ENCODE measurements at places on chromosomes 11 and 22.
A peak's percentile ranks its signal among the peaks of the same experiment; 100 is the strongest.

DNA sequence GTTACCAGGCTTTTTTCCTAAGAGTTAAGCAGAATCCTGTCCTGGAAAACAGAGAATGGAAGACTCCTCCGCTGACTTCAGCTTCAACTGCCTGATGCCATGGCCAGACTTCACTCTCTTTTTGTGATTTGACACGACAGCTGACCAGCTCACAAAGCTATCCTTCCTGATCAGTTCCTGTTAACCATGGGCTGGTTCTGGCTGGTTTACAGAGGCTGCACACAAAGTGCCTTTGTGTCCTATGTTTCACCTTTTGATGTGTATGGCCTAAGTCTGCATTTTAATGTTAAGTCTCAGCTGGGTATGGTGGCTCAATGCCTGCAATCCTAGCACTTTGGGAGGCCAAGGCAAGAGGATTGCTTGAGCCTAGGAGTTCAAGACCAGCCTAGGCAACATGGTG, 11.1 kb downstream of the FOLR3 start:
- DNase-seq: no peak

DNA sequence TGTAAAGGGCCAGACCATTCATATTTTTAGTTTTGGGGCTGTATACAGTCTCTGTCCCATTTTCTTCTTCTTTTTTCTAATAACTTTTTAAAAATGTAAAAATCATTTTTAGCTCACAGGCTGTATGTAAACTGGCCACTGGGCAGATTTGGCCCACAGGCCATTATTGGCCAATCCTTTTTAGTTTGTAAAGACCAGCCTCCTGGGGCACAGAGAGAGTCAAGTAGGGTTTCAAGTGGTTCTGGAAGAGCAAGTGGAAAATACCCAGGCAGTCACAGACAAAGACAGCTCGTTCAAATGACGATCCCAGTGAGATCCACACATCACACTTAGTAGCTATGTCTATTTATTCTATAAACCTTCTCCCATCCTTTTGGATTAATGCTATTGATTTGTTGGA, 150.2 kb upstream of the ARHGAP20 start:
- peak; percentile 9 for DNase-seq

DNA sequence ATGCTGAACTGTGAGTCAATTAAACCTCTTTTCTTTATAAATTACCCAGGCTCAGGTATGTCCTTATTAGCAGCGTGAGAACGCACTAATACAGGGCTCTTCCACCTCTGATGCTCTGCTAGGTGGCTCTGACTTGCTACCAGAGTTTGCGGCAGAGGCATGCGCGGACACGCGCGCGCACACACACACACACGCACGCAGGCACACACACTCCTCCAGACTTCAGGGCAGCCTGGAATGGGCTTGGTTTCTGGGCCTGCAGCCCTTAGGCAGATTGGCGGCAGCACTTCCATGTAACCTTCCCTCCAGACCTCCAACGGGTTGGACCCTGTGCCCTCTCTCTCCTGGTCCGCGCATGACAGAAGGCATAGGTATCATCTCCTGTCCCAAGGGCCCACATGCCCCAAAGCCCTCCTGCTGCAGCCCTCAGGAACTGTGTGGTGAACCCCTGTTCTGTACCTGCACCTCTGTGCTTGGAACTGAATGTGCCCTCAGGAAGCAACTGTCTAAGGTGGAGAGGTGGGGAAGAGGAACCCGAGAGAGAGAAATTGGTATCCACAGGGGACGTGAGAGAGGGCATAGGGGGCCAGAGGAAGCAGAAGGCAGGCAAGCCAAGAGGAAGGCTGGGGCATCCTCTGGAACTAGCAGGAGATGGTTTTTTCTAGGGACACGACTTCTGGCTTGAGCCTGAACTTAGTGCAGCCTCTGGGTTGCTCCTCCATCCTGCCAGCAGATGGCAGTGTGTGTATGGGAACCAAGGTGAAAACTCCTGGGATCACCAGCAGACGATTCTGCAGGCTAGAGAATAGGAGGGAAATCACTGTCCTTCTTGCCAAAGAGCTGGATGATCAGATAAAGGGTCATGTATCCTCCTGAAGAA, 23.4 kb upstream of the RIC3 start:
- DNase-seq: no peak

- peak; percentile 9 for DNase-seq
Observed at GRCh38 chr11:74069146-74070046, 60.5 kb upstream of the UCP3 start.

- DNase-seq: peak; percentile 61
Observed at GRCh38 chr11:134164490-134165370, 59.0 kb downstream of the NCAPD3 start.

- DNase-seq: no peak
Observed at GRCh38 chr11:130600139-130600538, 151.7 kb downstream of the ADAMTS15 start.

DNA sequence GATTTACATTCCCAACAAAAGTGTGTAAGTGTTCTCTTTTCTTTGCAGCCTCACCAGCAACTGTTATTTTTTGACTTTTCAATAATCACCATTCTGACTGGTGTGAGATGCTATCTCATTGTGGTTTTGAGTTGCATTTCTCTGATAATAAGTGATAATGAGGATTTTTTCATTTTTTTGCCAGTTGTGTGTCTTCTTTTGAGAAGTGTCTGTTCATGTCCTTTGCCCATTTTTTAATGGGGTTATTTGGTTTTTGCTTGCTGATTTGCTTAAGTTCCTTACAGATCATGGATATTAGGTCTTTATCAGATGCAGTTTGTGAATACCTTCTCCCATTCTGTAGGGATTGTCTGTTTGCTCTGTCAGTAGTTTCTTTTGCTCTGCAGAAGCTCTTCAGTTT, 107.7 kb downstream of the EHF start:
- DNase-seq: no peak

GRCh38 chr11:61401573-61401972, 9.2 kb downstream of the TMEM216 start:
- no peak for DNase-seq

GRCh38 chr11:995044-995751, 41.3 kb downstream of the MUC6 start:
- DNase-seq: no peak

- no peak for DNase-seq
Observed at GRCh38 chr11:103031834-103032233, 60.1 kb downstream of the DCUN1D5 start.

- DNase-seq: no peak
Observed at GRCh38 chr22:24460418-24461089, 33.2 kb downstream of the ADORA2A start.

GRCh38 chr11:120835601-120836228, 188.2 kb upstream of the TBCEL start:
- DNase-seq: no peak

DNA sequence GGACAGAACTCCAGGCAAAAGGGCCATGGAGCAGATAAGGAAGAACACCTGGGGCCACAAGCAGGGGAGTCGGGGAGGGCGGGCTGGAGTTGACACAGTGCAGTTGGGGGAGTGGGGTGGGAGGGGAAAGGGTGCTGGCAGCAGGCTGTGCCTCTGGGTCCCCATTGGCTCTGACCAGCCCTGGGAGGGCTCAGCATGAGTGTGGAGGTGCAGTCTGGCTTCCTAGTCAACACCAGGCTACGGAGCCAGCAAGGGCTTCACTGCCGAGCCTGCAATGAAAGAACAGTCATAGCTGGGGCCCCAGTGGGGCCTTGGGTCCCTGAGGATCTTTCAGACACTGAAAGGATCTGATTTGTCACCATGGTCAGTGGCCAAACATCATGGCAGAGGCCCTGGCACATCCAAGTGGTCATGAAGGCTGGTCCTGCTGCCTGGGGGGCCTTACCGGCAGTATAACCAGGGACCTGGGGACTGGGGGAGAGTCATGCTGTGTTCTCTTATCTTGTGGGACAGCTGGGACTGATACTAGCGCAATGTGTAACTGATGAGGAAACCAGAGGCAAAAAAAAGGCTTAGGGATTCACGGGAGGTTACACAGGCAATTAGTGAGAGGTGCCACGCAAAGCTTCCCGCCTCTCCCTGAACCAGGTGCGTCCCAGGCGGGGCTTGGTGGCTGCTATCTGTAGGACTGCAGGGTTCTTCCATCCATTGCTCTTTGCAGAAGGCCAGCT, 11.6 kb downstream of the SLC37A2 start:
- DNase-seq: no peak

- no peak for DNase-seq
Observed at GRCh38 chr11:101446726-101447125, 137.1 kb downstream of the TRPC6 start.

- DNase-seq: no peak
Observed at GRCh38 chr11:75560644-75561043, 1.4 kb upstream of the SERPINH1 start.

DNA sequence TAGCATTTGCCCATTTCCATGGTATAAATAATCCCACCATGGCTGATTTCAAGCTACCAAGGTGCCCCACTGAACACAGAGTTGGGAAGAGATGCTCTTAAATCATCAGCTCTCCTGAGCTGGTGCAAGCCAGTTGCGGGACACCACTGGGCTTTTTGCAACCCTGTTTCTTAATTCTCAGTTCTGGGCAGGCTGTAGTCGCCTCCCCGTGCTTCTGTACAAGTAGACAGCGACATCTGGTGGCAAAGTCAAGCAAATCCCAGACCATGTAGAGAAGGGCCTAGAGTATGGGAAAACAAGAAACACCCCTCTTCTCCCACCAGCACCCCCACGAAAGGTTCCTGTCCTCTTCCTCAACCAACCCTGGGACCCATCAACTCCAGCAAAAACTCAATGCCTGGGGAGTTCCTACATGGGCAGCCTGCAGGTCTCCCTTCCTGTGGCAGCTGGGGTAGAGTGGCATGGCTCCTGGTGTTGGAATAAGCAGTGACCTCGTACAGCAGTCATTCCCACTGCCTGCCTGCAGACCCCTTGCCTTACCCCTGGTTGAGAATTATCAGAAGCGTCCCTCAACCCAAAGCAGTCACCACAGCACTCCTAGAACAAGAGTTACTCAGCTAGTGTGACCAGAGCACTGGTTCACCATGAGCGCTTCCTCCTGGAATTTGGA, 68.4 kb downstream of the IGLL5 start:
- DNase-seq: no peak

GRCh38 chr11:77150836-77151235, 22.8 kb downstream of the MYO7A start:
- DNase-seq: no peak

- no peak for DNase-seq
Observed at GRCh38 chr11:69958308-69958707, 119.8 kb upstream of the ANO1 start.

- DNase-seq: no peak
Observed at GRCh38 chr11:45410391-45411227, 124.5 kb upstream of the SYT13 start.

- DNase-seq: no peak
Observed at GRCh38 chr11:93783362-93783761, 720 bp upstream of the MED17 start.

- DNase-seq: no peak
Observed at GRCh38 chr11:810040-810567, 337 bp downstream of the RPLP2 start.

- DNase-seq: peak; percentile 91
Observed at GRCh38 chr11:75142714-75143419, 8.0 kb upstream of the SLCO2B1 start.

GRCh38 chr11:121445071-121445768, 6.9 kb upstream of the SORL1 start:
- DNase-seq: no peak

DNA sequence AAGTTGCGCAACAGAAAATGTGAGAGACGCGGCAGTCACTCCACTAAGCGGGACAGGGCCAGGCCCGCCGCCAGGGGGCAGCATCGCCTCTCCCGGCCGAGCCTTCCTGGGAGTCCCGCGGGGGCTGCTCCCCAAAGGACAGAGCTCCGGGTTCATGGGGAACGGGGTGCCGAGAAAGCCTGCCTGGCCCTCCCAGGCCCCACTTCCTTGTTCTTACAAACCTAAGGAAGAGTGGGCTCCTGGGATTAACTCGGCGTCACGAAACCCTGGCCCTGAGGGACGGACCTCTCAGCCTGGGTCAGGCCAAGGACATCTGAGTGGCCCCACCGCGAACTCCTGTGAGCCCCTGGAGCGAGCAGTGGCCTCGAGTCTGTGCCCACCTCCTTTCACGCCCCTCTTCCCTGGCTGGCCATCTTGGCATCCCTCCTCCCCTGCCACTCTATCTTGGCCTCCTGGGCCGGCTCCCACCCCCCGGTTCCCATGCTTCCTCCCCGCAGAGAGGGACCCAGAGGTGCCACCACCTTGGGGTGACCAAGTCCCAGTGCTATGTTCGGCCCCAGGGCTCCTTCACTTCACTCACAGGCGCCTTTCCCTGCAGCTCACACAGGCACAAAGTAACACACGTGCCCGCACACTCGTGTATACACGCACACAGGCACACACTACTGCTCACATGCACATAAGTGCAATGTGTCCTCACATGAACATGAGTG, 99.9 kb upstream of the FGF3 start:
- no peak for DNase-seq

DNA sequence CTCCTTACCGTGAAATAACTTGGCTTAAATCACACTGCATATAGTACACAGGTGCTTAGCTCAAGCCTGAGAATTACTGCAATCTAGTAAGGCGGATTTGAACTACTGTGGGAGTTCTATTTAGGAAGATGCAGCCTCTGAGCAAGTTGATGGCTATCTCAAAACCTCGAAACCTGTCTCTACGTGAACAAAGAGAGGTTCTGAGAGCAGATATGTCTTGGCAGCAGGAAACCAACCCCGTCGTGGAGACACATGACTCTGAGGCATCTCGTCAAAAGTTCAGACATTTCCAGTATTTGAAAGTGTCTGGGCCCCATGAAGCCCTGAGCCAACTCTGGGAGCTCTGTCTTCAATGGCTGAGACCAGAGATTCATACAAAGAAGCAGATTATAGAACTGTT, 5.9 kb downstream of the ZNF215 start:
- no peak for DNase-seq

GRCh38 chr11:92681586-92681985, 287.9 kb upstream of the MTNR1B start:
- no peak for DNase-seq

DNA sequence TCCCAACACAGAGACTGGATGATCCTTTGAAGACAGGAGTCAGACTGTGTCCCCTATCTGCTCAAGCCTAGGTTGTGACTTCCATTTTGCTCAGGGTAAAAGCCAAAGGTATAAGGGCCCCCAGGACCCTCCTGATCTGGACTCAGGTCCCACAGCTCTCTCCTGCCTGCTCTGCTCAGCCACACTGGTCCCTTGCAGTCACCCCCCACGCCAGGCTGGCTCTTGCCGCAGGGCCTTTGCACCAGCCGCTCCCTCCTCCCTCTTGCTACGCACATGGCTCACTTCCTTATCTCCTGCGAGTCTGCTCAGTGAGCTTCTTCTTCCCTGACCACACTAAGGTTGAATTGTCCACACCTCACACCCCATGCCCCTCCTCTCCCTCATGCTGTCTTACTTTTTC, 28.4 kb upstream of the CACNG2 start:
- no peak for DNase-seq

GRCh38 chr11:64743591-64744543, at the start of gene RASGRP2:
Gene RASGRP2 (minus strand): TSS chr11:64744142. CDS start chr11:64742866, 1,276 bp downstream.
- no peak for DNase-seq
